GM04503 (cell line): ENCODE measurements at places on chromosomes 12 and 14.

DNA sequence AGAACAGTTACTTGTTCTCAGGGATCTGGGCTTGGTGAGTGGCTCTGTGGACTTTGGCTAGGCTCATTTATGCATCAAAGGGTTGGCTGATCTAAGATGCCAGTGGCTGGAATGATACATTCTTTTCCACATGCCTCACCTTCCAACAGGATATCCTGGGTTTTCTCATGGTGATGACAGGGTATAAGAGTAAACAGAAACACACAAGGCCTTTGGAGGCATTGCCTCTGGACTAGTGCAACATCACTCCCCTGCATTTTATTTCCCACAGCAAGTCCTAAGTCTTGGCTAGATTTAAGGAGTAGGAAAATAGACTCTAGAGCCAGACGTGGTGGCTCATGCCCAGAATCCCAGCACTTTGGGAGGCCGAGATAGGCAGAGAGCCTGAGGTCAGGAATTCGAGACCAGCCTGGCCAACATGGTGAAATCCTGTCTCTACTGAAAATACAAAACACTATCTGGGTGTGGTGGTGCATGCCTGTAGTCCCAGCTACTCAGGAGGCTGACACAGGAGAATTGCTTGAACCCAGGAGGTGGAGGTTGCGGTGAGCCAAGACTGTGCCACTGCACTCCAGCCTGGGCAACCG lies 47.9 kb downstream of the RPH3A start:
- DNase-seq = peak; percentile 37

DNA sequence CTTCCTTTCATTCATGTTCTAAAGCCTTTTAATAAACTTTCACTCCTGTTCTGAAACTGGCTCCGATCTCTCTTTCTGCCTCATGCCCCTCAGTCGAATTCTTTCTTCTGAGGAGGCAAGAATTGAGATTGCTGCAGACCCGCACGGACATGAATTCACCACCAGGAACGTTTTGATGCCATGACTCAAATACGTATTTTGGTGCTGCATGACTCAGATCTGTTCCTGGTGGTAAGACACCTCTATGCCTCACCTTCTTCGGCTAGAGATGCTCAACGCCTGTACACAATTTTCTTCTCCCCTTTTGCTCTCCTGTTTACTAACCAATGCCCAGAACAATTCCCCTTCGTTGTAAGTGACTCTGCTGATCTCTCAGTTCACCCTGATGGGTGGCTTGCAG lies 52.0 kb upstream of the RIMBP2 start:
- no peak for DNase-seq

DNA sequence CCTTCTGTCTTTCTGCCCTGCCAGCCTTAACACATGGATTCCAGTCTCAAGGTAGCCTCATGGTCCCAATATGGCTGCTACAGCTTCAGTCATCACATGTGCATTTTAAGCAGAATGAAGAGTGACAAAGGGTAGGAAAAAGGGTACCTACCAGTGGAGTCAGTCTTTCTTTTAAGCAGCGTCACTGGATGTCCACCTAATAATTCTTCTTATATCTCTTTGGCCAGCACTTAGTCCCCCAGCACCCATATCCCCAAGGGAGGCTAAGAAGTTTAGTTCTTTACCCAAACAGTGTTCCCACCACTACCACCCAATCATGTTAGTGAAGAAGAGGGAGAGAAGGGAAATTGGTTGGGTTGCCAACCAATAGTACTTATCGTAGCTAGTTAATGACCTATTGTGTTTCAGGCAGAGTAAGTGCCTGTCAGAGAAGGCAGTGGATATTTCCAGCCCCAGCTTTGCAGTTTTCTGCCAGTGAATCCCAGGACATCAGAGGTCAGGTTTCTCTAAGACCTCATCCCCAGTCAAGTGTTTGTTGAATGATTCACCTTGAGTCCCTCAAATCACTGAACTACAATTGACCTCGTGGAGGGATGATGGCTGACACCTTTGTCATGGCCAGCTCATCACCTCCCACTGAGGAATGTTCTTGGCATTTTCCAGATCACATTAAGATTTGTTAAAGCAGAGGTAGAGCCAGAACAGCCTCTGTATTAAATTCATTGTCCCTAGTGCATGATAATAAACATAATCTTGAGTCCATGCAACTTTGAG lies 250.9 kb upstream of the CRY1 start:
- no peak for DNase-seq

DNA sequence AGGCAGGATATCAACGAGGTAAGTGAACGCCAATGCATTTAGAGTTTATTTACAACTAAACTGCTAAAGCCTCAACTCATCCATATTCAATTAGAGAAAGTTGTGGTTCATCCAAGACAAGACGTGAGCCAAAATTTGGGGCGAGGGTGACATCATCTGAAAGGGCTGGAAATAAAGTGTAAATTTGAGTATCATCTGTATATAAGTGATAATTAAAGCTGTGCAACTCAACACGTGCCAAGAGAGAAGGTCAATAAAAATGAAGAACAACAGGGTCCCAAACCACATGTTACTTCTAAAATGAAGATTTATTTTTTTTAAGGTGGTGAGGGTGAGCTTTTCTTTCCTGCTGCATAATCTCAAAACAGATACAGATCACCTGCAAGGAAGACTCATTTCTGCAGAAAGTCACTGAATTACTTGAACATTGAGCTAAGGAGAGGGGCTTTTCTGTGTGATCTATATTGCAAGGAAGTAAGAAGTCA lies 203.6 kb downstream of the EFCAB11 start:
- DNase-seq = no peak

DNA sequence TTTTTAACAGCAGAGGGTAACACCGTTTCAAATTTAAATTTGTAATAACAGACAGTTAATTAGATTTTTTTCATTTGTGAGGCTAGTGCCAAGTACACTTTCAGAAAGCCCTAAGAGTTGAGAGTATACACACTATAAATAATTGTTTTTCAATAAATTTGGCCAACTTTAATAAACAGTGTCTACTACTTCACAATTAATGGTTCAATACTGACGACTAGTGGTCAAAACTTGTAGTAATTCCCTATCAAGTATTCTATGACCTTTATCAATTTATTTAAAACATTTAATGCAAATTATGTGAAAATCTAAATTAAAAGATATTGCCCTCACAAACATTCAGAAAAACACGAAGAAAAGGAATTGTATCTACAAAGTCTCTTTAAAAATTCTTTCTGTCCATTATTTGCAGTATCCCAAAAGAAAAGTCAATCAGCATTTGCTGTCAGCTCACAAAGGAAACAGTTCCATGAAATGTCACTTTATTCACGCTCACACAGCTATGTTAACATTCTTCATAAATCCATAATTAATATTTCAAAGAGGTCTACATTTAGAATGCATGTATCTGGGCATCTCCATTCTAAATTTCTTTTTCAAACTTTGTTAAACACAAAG lies 91.2 kb downstream of the CEP128 start:
- DNase-seq = no peak

- no peak for DNase-seq
These were observed 30.8 kb downstream of the NOS1 start for GRCh38 chr12:117330441-117331113.

DNA sequence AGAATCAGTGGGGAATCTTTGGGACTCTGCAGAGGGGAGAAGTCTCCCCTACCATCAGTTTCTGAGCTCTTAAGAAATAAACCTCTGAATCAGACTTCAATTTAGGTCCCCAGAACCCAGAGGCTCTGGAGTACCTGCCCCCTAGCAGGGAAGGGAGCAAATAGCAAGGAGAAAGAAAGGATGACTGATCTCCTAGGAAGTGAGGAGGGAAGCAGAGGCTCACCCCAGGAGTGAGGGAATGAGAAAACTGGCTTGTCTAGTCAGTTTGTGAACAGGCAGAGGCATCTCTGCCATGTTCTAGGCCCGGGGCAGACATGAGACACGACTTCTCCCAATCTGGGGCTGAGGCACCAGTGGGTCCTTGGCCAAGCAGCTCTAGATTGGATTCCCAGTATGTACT lies 24.3 kb upstream of the SMUG1 start:
- no peak for DNase-seq

DNA sequence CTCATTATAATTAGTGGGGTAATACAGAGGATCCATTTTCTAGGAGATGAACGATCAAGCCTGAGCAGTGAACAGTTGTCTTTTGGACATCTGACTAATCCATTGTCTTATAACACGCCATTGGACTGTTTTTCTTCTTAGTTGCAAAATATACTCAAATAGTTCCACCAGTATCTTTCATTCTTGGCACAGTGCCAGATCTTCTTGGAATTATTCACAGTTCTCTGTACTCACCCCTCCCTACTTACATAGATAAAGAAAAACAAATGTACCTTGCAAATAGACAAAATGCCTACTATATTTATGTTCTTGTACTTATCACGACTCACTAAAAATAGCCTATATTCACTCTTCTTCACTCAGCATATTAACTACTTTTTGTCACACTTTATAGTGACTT lies 3.8 kb downstream of the CBLN3 start:
- DNase-seq = no peak

DNA sequence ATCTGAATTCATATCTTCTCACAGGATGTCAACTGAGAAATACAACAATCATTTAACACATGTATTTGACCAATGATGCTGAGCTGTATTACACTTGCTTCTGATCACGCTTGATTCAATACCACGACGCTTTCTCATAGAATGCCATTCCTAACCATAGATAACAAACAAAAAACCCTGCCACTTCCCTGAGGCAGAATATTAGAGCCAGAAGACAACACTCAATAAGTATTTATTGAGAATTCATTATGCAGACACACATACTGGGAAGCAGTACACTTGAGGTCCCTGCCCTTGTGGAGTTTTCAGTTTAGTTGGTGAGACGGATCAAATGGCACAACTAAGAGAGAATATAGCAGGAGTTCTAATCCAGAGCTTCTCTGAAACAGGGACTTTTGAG lies 32.4 kb downstream of the BLTP3B start:
- DNase-seq = no peak

GRCh38 chr12:117452112-117452511 lies 90.7 kb upstream of the NOS1 start:
- no peak for DNase-seq

GRCh38 chr12:13175499-13175898 lies 21.0 kb upstream of the EMP1 start:
- DNase-seq = no peak

GRCh38 chr14:25006961-25007795 lies 42.8 kb downstream of the STXBP6 start:
- DNase-seq = no peak

- DNase-seq = no peak
These were observed 10.5 kb upstream of the STAC3 start for GRCh38 chr12:57261428-57261865.

DNA sequence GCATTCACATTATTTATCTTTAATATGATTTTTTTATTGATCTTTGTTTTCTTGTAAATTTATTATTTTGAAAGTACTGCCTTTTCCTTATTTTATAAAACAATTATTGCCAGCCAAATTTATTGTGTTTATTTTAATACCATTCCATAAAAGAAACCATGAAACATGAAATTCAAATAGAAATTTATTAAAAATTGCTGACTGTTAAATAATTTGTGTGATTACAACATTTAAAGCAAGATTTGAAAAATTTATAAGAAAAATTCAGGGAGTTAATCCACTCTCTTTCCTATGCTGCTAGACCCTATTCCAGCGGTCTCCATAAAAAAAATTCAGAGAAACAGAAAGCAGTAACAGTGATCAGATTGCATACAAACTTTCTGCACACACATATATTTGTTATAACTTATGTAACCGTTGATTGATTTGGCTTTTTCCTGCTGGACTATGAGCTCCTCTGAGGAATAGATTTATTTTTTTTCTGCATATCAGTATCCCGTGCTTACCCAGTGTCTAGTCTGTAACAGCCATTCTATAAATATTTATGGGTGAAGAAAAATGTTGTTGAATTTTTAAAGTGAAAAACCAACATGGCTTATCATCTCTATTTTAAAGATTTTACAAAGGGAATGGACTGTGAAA lies 68.1 kb downstream of the LRRK2 start:
- DNase-seq = no peak

GRCh38 chr14:91333650-91334039 lies 84.0 kb downstream of the CCDC88C start:
- no peak for DNase-seq

DNA sequence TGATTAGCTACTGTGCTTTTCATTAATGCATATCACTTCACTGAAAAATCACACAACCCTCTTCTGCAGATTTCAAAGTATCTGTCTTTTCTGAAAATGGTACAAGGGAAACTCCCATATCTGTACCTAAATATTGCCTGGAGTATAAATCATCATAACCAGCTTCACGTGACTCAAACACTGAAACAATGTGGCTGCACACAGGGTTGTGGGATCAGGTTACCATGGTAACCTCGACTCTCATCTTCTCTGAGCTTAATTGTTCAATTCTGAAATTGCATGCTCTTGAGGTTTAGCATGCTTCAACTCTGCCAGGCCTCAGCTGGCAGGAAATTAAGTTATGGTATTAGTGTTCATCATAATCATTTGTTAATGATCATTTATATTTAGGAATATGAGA lies 77.5 kb upstream of the CPSF6 start:
- DNase-seq = no peak

GRCh38 chr12:31368666-31369361 lies 42.9 kb upstream of the SINHCAF start:
- no peak for DNase-seq

- DNase-seq = no peak
These were observed 20.2 kb upstream of the PPP1R13B start for GRCh38 chr14:103867523-103867953.

DNA sequence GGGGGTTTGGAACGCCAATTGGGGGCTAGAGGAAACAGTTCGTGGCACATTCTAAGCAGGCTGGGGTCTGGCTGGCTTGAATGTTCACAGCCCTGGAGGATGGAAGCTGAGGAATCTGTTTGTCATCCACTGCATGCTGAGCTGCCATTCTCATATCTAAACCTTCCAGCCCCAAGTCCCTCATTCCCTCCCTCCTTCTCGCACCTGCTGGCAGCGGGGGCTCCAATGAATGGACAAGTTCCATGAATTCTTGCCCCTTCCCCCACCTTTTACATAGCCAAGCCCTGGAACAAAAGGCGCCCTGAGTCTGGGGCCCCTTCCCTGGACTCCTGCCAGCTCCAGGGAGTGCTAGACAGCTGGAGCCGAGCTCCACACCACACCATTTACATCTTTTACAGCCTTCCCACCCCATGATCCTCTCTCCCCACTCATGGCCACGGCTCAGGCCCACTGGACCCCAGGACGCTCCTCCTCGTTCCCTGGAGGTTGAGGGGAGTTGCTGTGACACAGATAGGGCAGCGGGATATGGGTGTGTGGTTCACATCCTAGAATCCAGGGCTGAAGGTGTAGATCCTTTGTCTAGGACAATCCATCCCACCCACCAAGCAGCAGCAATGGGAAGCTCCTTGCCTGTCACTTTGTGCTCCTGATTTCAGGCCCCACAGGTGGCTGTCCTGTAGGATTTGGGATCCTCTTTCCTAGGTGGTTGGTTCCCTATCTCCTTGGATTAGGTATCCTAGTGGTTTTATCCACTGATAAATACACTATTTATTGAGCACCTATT lies 21.7 kb upstream of the VRTN start:
- DNase-seq = no peak

GRCh38 chr12:106146987-106147386 lies 8.2 kb upstream of the NUAK1 start:
- DNase-seq = no peak
